Left cardiac atrium (tissue), 4 donors: ENCODE measurements at places on chromosomes 7 and 10. TPM values are rescaled to one million over a fixed set of nuclear protein-coding genes. Genes with fewer than 3 reads are reported as not detected.

TMEM130 gene
- 0.27 TPM for total RNA-seq

PRKCQ gene
- total RNA-seq, result 0.62 TPM

EPHA1 gene
- total RNA-seq, result 0.16 TPM

DNA sequence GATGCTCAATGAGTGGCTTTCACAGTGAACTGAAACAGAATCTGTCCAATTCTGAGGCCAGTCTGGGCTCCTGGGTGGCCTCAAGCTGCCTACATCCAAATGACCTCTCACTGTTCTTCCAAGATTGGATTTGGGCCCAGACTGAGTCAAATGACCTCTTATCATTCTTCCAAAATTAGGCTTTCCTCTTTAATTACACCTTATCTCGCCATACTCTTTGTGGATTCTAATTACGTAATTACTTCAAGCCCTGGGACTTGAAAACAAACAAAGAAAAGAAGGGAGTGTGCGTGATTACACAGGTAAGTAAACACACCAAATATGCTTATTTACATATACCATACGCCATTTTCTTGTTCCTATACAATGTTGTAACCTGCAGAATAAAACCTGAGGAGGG is 18.8 kb downstream of the SORBS1 start:
- no peak for DNase-seq

DNA sequence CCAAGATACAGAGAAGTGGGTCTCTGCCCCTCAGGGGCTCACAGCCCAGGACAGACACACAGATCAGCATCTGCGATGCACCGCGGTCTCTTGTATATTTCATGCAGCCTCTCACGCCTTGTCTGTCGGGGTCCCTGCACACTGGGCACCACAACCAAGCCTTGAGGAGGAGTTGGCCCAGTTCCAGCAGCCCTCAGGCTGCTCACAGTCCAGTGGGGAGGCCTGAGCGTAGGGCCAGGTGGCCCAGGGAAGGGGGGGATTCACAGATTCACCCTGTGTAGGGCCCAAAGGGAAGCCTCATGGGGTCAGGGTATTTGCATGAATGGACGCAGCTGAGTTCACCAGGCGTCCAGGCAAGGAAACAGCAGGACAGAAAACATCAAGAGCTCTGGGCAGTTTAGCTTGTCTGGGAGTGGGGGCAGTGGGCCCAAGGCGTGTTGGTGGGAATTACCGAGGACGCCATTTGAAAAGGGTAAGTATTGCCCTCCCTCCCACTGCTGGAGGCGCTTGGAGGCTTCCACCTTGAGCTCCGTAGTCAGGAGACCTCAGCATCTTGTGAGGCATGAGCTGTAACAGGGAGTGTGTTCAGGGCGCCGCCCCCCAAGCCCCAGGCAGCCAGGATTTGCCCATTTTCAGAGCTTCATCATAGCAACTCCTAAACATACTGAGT is 129.1 kb upstream of the CHST15 start:
- no peak for DNase-seq

STOX1 gene
- total RNA-seq, result 1.9 TPM

DNA sequence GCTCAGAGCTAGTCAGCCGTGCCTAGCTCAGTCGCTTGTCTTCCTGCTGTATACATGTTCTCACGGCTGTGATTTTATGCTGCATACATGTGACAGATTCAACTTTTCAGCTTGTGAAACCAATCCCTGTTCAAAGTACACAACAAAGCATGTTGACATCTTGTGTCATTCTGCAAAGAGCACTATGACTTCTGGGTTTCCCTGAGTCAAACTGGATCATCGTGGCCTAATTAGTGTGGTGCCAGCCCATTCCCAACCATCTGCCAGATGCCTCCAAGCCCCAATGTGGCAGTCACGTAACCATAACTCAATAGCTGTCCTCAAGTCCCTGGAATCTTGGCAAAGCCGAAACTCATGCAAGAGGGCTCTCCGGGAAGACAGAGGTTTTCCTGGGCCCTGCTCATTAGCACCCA is 144.8 kb downstream of the MYOF start:
- DNase-seq, result no peak

DNA sequence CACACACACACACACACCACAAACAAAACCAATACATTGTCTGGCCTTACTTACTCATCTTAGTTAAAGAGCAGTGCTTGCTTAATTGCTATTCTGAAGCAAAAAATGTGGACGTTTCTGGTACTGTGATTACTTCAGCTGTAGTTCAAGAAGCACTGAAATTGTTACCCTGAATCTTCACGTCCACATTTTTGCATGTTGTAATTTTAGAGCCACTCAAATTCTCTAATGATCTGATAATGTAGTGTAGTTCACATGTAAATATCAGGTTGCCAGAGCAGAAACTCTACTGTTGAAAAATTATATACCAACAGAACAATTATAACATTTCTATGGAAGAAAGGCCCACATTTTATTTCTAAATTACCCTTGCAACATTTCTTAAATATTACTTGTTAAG is 1451.1 kb downstream of the GATA3 start:
- DNase-seq, result no peak

GRCh38 chr7:151024435-151025056 is at the start of gene ATG9B:
TSS of gene ATG9B (minus strand) at chr7:151024494. CDS start at chr7:151024423, 71 bp downstream.
- DNase-seq, result no peak

KAT6B gene
- 37.0 TPM for total RNA-seq

DNA sequence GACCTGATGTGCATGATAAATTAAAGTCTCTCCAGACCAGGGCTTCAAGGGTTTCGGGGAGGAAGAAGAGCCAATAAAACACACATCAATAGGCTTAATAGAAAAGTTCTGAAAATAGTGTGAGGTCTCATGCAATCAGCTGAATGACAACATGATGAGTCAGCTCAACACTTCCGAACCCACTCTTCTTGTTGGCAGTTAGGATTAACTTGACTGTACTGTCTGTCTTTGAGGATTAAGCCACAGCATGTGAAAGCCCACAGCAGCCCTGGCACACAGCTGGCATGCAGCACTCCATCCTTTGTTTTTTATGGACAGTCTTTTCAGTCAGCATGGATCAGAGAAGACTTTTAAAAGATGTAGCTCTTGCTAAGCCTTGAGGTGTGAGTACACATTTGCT is 526.9 kb upstream of the VSTM2A start:
- DNase-seq, result no peak

SRRM3 gene
- total RNA-seq, result 27.4 TPM

- DNase-seq, result peak; percentile 22
These were observed 54.4 kb downstream of the ZRANB1 start for GRCh38 chr10:124996127-124996853.

DNA sequence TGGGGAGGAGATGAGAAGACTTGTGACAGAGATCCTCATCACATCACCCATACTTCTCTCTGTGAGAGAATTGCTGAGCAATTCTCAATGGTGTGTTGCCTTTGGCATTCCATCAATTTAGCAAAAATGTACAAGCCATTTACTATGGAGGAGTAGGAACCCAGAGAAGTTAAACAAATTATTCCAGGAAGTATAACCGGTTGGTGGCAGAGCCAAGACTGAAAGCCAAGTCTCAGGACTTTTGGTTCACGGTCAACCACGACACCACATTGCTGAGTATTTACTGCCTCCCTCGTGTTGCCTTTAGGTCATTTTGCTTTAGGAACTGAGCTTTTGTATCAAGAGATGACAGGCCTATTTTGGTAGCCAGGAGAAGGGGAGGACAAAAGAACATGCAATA is 88.0 kb upstream of the ELMO1 start:
- no peak for DNase-seq

GRID2IP gene
- not detected for total RNA-seq
